ENCODE measurements at places on chromosomes 11 and 22.

DNA sequence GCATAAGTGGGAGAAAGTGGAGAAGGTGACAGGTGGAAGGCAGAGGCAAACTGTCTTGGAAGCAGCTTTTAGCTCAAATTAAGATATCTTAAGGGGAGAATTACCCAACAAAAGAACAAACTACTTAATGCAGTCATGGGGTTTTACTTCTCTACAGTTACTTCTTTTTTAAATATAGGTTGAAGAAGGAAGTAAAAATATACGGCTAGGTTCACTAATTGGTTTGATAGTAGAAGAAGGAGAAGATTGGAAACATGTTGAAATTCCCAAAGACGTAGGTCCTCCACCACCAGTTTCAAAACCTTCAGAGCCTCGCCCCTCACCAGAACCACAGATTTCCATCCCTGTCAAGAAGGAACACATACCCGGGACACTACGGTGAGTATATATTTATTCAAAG is 40.8 kb downstream of the PDHX start:
- DNase-seq, result no peak

- no peak for DNase-seq
Measured at GRCh38 chr22:41401781-41402648, 20.3 kb downstream of the TEF start.

DNA sequence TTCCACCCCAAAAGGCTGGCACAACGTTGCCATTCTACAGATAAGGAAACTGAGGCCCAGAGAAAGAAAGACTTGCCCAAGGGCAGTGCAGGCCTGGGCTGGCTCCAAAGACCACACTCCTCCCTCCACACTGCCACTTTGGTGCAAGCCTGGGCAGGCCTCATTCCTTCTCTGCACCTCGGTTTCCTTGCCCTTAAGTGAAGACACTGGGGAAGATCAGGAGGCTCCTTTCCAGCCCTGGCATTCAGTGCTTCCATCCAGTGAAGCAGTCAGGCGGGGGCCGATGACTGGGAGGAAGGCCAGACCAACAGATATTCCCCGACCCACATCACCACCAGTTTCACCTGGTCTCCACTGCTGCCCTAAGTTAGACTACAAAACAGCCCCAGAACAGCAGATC is 18.3 kb upstream of the TCF20 start:
- DNase-seq, result no peak

DNA sequence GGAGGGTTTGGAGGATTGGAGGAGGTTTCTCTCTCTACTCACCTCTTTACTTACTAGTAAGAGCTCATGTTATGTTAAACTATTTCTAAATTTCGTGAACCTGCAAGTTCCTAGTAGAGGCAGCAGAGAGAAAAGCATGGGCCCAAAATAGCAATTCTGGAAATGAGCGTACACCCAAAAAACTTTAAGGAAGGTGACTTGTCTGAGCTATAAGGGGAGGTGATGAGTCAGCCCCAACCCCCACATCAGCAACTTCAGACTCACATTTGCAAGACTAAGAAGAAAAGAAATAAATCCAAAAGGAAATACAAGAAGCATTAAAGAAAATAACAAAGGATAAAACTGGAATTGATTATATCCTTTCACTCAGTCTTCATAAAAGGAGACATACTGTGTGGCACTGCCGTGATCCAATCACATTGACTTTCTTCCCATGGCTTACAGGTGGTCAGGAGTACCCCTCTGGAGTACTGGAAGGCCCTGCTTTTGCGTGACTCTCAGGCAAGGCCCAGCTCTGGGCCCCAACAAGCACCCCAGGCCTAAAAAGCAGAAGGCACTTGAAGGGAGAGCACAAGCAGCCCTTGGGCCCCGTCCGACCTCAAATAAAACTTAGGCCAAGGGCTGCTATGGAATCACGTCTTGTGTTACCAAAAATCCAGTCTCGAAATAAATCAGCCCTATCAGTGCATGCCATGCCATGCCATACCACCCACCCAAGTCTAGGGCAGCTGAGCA is 14.3 kb downstream of the PACSIN2 start:
- DNase-seq, result peak; percentile 73

DNA sequence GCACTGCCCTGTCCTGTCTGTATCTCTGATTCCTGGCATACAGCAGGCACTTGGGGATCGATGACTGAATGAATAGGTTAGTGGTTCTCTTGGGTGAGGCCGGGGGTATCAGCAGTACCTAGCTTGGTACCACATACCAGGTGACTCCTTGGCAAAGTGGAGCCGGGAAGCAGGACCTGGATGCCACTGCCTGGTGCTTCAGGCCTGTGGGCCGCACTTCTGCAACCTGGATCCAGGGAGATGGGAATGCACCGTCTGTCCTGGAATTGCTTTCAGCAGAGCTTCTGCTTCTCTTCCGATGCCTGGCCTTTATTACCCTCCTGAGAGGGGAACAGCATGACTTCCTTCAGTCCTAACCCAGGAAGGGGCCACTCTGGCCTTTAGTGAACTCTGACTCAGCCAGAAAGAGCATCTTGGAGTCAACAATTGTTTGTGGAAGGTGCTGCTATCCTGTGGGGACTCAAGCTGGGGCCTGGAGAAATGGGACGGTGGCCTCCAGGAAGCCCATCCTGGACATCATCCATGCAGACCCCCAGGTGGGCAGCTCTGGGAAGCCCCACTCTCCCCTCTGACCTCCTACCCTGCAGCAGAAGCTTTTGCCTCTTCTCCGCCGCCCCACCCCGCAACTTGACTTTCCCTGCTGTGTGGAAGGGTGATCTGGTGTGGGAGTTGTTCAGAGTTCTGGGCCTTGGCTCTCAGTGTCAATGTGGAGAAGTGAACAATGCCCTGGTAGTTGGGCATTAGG is 5.1 kb downstream of the CD82 start:
- DNase-seq, result no peak

DNA sequence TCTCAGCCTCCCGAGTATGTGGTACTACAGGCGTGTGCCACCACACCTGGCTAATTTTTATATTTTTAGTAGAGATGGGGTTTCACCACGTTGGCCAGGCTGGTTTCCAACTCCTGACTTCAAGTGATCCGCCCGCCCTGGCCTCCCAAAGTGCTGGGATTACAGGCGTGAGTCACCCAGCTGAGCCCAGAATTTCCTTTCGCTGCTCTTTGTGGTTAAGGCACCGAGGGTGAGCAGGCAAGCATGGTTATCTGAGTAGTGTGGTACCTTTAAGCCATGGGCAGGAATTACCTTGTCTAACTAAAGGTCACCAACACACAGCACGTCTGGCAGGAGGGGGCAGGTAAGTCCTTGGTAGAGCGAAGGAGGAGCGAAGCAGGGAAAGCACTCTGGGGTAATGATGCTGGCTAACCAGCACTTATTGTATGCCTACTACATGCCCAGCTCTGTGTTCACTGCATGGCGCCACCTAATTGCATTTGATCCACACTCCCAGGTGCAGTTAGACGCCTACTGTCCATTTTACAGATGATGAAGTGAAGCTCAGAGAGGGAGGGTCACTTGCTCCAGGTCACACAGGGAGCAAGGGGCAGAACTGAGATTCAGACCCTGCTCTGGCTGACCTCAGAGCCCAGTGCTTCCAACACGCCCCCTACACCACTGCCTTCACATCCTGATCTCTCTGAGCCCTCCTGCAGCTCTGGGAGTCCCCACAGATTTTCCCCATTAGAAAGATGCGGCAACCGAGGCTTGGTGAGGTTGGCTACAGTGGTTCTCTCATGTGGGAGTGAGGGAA is 45.7 kb downstream of the TRIOBP start:
- no peak for DNase-seq

- DNase-seq, result no peak
Measured at GRCh38 chr11:47267876-47268275, 2.1 kb upstream of the MADD start.

DNA sequence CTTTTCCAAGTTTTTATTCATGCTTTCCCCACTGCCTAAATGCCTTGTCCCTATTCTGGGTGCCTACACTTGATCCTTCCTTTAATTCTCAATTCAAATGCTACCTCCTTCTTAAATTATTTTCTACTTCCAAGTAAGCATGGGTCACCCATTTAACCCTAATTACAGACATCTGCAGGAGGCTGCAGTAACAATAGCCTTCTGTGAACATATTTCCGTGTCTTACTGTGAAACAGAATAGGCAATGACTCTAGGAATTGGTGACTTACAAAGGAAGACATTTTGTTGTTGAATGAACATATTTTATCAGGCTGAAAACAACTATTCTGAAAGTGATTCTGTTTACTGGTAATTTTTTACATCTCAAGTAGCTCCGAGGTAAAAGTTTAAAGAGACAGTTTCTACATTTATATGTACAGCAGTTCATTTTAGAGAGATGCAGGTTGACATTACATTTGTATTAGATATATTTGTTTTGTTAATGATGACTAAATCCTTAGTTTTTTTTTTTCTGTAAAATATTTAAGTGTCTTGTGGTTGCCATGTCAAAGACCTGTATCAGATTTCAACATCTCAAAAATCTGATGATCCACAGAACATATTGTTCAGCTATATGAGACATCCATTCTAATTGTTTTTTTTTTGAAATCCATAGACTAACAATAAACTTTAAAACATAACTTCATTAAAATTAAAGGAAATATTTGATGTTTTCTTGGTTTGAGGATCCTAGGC is 316.8 kb downstream of the CASP12 start:
- DNase-seq, result no peak

- no peak for DNase-seq
Measured at GRCh38 chr11:86161837-86162236, 82.7 kb upstream of the EED start.

DNA sequence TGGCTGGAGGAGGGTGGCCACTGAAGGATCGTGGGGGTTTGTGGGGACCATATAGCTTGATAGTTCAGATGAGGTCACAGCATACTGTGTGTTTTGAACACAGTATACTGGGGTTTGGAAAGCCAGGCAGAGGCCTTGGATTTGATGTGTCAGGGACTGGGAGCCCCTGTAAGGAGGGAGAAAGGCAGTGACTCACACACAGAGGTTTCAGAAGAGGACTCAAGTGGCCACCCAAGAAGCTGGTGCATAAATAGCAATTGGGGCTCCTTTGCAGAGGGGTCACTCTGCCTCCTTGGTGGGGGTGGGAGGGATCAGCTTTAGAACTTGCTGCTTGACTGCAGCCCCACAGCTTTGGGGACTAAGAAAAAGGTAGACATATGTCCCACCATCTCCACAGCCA is 39.3 kb downstream of the SLC5A1 start:
- no peak for DNase-seq

- peak; percentile 66 for DNase-seq
Measured at GRCh38 chr22:41919357-41920224, 4.7 kb upstream of the SHISA8 start.

- no peak for DNase-seq
Measured at GRCh38 chr11:4074266-4074665, 20.3 kb upstream of the RRM1 start.

- DNase-seq, result no peak
Measured at GRCh38 chr11:122165607-122166371, 49.8 kb upstream of the BLID start.

GRCh38 chr11:107928046-107928766 is at the start of gene RAB39A:
Gene RAB39A, plus strand, starts transcription at chr11:107928448. Its CDS starts 121 bp downstream, at chr11:107928569.
- DNase-seq, result peak; percentile 81

- DNase-seq, result no peak
Measured at GRCh38 chr11:40285558-40285957, 1173.9 kb downstream of the LRRC4C start.

DNA sequence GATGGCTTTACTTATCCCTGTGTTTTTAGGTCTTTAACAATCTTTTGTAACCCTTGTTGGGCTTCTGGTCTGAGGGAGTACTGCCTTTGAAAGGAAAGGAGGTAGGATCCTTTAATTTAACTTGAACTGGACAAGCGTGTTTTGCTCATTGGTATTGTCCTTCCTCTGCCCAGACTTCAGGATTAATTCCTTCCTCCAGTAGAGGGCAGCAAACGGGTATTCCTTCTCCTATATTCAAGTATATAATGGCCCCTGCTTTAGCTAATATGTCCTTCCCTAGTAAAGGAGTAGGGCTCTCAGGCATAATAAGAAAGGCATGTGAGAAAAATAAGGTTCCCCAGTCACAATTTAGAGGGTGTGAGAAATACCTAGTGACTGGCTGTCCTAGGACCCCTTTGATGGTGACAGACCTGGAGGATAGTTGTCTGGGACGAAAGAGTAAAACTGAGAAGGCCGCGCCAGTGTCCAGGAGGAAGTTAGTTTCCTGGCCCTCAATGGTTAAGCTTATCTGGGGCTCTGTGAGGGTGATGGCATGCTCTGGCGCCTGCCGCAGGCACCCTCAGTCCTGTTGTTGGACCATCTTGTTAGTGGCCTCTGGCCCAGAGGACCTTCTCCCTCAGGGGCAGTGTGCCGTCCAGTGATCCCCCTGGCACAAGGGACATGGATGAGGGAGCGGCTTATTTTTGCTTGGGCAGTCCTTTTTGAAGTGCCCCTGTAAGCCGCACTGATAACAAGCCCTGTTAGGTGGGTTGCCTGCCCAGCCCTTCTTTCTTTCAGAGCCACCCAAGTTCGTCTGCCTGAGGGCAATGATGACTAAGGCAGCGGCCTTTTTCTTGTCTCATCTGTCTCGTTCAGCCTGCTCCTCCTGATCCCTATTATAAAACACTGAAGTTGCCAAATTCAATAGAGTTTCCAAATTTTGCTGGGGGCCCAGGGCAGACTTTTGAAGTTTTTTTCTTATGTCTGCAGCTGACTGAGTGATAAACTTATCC is 51.8 kb downstream of the C11orf71 start:
- DNase-seq, result no peak

- DNase-seq, result peak; percentile 81
Measured at GRCh38 chr22:36385491-36386350, 2.0 kb downstream of the MYH9 start.

DNA sequence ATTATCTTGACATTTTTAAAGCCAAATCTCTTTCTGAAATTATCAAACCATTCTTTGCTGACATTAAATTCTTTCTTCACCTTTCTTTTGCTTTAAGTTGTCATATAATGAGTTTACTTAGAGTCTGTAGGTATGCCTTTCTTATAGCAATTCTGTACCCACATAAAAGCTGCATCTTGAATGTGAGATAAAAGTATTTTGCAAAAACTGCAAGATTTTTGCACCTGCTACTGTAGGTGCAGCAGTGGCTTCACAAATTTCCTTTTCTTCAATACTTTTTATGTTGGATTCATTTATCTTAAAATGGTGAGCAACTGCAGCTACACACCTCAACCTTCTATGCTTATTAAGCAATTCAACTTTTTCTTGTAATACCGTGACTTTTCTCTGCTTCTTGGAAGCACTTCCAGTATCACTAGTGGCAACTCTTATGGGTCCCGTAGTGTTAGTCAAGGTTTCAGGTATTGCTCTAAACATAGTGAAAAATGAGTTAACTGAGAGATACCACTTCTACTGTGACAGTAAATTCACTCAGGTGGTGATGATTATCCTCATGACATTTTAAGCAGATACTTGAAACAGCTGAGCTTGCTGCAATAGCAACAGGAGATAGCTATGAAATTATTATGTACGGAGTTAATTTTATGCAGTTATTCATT is 18.8 kb downstream of the ZFP91 start:
- no peak for DNase-seq
